ENCODE measurements at places on chromosomes 12 and 14.

GRCh38 chr14:77562681-77563080 is 53.8 kb downstream of the SPTLC2 start:
- peak; percentile 83 for DNase-seq

- DNase-seq, result no peak
These were observed 82.8 kb upstream of the RASSF8 start for GRCh38 chr12:25875661-25876060.

DNA sequence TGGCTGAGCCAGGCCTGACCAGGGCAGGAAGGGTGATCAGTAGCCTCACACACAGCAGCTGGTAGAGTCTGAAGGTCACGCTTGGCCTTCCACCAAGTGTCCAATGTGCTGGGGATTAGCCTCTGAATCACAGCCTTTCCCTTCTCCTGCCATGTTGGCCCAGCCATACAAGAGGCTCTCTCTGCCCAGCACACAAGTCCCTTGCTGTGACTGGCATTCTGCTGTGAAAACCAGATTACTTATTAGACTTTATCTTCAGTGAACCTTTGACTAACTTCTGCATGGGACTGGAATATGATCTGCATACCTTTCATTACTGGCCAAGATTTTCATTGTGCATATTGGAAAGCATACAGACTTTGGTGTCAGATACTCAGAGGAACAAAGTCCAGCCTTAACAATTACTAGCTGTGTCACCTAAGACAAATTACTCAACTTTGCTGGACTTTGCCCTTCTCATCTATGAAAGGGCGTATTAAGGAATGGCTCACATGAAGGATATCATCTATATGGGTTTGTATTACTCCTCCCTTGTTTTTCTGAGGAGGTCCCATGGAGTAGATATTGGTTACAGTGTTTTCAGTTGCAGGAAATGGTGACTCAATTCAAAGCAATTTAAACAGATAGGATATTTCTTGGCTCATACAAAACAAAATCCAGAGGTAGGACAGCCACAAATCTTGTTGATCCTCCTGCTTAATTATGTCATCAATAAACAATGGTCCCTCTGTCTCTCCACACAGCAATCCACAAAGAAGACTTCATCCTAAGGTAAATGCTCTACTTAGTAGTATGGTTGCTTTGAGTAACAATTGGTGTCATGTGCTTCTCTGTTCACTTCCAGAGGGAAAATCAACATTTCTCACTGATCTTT is 99.6 kb downstream of the DYRK2 start:
- no peak for DNase-seq

DNA sequence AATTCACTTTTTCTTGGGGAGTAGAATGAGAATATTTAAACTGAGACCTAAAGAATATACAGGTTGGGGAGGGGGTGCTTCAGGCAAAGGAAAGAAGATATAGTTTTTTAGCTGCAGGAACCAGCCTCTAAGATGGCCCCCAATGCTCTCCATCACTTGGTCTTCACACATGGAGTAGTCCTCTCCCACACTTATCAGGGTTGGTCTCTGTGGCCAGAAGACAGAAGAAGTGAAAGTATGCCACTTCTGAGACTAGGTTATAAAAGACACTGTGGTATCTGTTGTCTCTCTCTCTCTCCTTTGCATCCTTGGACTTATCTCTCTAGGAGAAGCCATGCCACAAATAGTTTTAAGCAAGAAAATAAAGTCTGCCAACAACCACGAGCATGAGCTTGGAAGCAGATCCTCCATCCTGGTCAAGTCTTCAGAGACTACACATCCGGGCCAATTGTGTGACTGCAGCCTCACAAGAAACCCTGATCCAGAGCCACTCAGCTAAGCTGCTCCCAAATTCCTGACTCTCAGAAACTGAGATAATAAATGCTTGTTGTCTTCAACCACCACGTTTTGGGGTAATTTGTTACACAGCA is 18.0 kb downstream of the PUS7L start:
- no peak for DNase-seq

GRCh38 chr12:68835333-68835908 is 27.4 kb downstream of the MDM2 start:
- no peak for DNase-seq

DNA sequence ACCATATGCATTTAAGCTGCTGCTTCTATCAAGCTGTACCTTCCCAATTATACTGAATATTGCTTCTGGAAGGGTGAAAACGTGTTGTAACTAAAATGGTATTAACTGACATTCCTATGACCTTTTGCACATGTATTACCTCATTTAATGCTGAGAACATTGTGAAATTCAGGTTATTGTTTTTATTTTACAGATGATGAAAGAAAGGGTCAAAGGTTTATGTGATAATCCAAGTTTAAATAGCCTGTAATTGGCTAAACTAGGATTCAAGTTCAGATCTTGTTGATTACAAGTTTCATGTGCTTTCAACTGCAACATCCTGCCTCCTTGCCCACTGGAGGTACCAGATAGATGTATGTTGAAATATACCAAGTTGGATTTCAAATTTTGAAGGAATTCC is 433.3 kb upstream of the PRICKLE1 start:
- no peak for DNase-seq

DNA sequence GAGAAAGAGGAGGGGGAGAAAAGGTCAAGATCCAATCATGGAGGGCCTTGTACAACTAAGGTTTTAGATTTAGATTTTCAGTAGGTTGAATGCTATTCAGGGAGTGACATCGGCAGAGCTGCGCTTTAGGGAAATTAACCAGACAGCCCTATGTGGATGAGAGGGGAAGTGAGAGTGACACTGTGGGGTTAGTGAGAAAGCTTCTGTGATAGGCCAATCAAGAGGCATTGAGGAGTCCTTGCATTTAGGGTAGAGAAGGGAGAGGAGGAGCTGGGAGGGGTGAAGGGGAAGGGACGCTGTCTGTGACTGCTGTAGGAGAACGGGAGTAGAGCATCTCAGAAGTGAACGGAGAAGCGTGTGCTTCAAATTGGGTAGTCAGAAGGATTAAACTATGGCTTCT is 3.4 kb downstream of the HSD17B6 start:
- DNase-seq, result no peak

GRCh38 chr14:74290415-74290814 is 12.3 kb downstream of the ABCD4 start:
- DNase-seq, result no peak

DNA sequence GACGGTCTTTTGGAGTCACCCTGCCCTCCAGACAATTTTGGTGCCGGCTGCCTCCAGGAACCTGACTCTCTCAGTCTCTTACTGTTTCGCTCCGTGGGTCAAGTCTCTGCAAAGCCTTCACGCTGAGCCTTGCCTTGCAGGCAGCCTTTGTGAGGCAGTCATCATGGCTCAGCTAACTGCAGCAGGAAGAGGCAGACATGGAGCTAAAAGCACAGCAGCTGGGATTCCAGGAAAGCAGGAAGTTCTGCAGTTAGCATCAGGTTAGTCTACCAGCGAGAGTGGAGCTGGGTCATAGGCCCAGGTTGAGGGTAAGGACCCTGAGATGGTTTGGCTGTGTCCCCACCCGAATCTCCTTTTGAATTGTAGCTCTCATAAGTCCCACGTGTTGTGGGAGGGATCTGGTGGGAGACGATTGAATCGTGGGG is 305.4 kb downstream of the PCNX1 start:
- no peak for DNase-seq

- DNase-seq, result no peak
These were observed 98.1 kb upstream of the LHX5 start for GRCh38 chr12:113569806-113570205.

- DNase-seq, result no peak
These were observed 362.6 kb downstream of the DAD1 start for GRCh38 chr14:22226381-22226780.

- DNase-seq, result peak; percentile 17
These were observed 29.0 kb downstream of the SCYL2 start for GRCh38 chr12:100295764-100296555.

- no peak for DNase-seq
These were observed 6.0 kb upstream of the ACVRL1 start for GRCh38 chr12:51901121-51901817.

DNA sequence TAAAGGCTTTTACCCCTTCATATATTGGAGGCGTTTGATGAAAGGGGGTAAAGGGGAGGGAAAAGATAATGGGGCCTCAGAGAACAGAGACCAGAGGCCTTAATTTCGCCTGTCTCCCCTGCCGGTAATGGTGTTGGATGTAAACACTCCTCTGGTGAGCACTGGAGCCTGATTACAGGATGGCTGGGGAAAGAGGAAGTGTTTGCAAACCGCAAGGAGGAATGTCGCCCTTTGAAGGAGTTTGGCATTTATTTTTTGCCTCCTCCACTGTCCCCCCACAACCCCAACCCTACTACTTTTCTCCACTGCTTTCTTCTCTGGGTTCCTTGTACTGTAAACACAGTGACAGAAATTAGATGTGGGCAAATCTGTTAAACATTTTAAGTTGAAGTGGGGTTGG is 211.9 kb upstream of the TBX3 start:
- DNase-seq, result no peak

DNA sequence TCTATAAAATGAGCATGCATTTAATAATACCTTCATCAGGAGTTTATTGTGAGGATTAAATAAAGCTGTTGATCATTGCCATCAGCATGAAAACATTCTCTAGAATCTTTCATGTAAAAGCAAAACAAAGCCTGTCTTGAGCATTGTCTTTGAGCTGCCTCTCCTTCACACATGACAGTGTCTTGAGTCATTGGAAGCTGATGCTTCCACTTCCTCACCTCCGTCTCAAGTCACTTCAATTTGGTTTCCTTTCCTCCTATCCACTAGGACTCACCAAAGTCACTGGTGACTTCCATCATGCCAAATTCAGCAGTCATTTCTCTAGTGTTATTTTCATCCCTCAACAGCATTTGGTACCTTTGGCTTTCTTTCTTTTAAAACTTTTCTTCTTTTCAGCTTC is 31.6 kb upstream of the MYBPC1 start:
- DNase-seq, result no peak

DNA sequence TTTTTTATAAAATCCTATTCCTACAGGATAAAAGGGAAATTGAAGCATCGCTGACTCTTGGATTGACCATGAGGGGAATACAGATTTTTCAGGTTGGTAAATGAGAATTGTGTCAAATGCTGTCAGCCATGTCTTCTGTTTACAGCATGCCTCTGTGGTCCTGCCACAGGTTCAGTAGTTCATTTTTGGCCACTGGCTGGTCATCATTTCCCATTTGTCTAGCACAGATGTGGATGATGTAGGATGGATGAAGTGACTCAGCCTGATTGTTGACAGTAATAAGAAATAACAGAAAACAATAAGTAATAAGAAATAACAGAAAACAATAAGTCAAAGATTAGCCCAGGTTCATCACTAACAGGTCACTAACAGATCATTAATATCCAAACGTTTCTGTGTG is 59.8 kb downstream of the FRMD6 start:
- DNase-seq, result no peak

DNA sequence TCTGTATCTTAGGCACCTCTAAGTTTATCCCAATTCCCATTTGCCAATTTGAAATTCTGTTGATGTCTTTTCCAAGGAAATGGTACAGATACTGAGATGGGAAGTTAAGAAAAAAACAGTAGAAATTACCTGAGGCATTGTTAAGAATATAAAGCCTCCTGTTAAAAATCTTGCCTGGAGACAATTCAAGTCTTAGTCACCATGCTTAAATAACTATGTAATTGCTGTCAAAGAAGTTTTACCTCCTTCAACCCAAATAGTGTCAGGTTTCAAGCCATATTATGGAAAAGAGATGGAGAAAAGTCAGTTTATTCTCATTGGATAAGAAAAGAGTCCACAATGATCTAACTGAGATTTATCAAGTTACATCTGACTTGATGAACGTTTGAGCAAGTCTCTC is 974.7 kb downstream of the GALC start:
- no peak for DNase-seq

DNA sequence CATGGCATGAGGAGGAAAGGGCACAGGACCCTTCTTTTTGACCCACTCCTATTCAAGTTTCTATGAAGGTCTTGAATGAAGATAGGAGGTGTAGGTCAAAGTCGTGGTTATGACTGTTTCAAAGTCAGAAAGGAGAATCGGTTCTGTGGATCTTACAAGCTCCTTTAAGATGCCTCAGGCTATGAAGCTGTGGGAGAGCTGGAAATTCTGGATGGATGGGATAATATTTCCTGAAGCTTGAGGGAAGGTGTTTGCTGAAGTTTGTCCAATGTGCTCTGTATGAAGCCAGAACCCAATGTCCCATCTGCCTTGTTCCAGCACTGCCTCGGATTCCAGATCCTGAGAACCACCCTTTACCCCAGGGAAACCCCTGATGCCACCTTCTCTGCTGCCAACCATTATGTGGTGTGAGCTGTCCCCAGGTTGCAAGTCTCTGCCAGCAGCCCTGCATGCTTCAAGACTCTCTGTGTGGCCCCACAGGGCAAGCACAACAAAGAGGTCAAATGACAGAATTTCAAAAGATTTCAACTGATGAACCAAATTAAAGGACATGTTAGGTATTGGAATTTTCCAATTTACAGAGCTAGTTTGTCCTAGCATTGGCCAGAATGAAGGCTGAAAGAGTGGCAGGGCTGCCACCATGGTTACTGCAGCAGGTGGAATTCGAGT is 472.0 kb downstream of the RGS6 start:
- DNase-seq, result no peak

DNA sequence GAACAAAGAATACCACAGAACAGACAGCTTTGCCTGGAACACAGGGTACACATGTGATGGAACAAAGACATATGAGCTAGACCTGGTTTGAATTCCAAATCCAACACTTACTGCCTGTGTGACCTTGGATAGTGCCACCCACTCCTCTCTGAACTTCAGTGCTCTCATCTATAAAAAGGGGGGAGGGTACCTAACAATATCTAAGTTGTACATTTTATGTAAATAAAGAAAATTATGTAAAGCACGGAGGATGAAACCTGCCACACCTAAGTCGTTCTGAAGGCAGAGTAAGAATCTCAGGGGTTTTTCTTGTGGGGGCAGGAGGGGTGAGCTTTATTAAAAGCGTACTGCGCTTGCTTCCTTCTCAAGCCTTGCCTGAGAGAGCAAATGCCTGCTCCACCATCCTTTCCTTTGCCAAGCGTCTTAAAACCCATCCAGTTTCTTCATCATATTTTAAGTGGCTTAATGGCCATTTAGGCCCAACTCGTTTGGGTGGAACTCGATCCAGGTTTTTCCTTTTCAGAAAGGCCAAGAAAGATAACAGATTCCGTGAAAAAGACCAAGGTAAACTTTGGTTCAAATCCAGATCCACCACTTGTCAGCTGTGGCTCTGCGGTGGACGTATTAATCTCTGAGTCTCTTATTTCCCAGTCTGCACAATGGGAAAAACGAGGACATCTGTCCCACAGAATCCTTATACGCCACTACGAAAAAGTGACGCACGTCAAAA is 946 bp downstream of the DDX24 start:
- DNase-seq, result no peak

DNA sequence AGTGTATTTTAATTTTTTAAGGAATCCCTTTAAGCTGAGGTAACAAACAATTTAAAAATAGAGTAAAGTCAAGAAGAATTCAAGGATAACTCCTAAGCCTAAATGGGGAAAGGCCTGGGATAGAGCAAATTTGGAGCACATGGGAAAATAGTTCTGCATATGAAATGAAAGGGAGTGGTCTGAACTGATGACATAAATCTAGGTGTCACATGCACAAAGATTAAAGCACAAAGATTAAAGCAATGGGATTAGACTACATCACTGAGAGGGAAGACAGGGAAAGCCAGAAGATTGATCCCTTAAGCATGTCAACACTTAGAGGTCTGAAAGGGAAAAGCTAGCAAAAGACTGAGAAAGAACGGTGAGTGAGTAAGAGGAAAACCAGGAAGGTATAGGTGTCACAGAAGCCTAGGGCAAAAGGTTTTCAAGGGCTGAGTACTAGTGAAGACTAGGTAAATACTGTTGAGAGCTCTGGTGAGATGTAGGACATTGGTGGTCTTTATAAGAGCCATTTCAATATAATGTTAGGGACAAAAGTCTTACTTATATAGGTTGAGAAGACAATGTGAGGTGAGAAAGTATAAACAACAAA is 59.6 kb downstream of the SEC23A start:
- no peak for DNase-seq
